ENCODE measurements at places on chromosomes 11 and 22.

GRCh38 chr22:20243537-20244249, 24.4 kb downstream of the RTN4R start:
- DNase-seq, result no peak

DNA sequence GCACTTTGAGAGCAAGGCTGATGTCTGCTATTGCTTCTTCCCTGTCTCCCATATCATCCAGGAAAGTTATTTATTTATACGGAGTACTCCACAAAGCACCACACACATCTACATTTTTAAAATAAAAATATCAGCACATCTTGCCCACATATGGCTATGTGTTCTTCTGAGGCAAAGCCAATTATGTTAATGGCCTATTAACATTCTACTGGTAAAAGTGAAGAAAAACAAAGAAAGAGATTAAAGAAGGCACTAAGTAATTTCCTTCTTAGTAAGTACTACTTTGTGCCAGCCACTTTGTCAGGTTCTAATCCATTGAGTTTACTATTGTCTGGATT, 548.7 kb downstream of the OPCML start:
- DNase-seq, result no peak

GRCh38 chr11:7246179-7246578, 5.5 kb upstream of the SYT9 start:
- DNase-seq, result no peak

DNA sequence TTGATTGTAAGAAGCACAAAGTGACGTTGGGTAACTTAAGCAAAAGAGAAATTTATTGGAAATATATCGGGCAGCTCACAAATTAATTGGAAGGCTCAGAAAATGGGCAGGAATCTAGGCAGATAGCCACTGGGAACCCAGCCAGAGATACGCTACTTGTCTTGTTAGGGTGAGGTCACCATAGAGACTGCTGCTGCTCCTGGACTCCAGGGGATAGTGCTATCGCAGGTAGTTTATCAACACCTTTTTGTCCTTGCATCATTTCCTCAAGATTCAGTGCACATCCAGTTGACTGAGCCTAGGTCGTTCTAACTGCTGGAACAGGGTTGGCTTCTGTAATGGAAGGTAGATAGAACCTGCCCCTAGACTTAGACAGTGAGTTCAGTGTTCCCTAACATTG, 19.6 kb downstream of the AMOTL1 start:
- DNase-seq, result no peak

DNA sequence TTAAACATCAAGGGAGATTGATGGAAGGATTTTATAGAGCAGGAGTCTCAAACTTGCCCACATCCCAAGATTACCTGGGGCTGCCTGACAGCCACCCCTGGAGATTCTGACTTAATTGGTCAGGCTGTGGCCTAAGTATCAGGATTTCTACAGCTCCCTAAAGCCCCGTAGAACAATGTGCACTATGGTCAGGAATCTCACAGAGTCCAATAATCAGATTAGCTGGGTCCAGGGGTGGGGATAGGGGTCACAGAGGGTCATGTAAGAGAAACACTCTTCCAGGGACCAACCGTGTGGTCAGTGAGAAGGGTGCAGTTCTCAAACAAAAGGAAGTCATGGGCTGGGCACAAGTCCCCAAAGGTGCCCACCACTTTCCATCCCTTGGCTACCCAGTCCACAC, 20.5 kb upstream of the FBLN1 start:
- DNase-seq, result no peak

- DNase-seq, result no peak
Measured at GRCh38 chr11:44775985-44776446, 49.3 kb downstream of the TSPAN18 start.

DNA sequence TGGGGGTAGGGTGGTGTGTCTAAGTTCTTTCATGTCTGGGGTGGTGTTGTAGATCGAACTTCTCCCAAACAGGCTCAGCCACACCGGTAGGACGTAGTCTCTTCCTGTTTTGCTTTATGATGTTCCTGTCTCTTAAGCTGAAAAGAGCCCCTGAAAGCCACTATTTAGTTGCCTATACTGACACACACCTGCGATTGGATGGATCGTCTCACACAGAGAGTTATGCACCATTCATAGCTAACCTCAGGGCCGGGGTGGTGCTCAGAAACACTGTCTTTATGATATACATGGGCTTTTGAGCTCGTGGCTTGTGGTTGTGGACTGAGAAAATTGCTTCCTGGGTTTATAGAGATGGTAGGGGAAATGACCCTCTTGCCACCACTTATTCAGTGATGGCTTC, 137.6 kb downstream of the TEAD1 start:
- no peak for DNase-seq

GRCh38 chr22:47278655-47279054, 516.2 kb downstream of the TBC1D22A start:
- DNase-seq, result no peak

DNA sequence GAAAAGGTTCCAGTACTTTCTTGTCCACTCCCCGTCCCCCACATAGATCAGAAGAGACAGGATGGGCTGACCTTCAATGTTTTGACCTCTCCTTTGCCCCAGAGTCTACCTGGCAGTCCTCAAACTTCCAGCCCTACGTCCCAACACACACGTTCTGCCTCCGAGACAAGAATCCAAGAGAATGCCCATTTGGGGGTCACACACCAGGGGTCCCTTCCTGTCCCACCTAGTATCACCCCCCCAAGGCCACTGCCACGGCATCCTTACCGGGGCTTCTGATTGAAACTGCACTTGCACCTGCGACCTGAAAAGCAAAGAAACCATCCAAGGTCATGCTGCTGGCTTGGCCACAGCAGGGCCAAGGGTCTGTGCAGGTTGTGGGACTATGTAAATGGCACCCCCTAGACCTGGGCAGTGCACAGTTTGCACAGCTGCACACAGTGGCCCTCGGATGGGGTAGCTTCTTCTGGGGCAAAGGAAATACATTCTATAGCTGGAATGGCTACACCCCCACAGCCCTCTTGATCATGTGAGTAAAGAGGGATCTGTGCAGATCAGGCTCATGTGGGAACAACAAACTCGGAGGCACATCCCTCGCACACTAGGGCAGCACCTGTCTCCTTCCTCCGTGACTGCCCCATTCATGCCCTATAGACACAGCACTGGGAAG, 16.5 kb upstream of the FXYD2 start:
- no peak for DNase-seq

GRCh38 chr11:19677381-19678080, 35.1 kb upstream of the NAV2 start:
- DNase-seq, result no peak

DNA sequence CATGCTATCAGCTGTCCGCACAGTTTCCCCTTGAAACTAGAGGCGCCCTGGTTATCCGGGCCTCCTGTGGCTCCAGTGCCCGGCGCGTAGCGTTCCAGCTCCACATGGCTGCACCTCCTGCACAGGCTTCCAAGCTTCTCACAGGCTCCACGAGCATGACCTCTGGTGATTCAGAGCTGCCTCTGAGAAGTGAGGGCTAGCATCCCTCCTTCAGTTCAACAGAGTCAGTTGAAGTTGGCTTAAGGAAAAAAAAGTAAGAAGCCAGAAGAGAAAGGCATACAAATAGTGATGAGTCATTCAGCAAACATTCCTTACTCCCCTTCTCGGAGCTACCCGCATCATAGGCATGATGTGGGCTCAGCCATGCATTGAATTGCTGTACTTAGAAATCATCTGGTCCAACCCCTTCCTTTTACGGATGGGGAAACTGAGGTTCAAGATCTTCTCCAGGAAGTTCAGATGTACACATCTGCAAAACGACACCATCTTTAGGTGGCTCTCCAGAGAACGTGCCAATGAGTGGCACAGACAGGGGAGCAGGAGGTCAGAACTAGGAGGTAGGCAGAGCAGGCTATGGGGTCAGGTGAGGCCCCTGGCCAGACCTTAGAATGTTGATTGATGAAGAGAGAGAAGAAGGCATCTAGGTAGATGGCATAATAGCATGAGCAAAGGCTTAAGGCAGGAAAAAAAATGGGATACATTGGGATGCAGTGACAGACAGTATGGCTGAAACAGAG, 216.3 kb upstream of the TBCEL start:
- no peak for DNase-seq

DNA sequence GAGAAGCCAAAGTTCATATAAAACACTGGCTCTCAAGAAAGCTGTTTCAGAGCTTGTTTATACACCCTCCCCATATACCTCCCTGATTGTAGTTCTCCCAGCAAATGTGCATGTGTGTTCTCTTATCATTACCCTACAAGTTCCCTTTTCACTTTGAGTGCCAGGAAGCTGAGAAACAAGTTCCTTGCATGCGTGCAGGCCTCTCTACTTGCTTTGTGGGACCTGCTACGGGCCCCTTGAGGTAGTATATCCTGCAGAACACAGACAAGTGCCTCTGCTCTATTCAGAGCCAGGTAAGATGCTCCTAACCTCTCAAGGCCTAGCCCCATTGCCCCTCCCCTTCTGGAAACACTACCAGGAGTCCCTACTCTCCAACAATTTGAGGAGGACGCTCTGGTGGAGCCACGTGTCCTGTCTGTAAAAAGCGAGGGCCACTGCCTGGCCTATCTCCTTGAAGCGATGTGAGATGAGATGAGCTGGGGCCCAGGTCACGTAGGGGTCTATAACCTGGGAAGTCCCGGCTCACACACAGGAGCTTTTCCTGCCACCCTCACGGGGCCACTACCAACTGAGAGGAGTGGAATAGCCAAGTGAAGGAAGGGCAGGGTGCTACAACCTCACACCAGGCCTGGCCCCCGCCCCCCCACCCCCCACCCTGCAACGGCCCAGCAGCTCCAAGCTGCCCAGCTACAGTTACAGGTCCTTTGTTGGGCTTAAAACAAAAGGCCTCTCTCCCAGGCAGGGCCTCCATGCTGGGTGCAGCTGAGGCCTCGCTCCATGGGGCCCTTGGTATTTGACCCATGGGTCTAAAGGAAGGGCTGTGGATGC, 2.6 kb upstream of the ATP5MGL start:
- no peak for DNase-seq

- no peak for DNase-seq
Measured at GRCh38 chr11:111301004-111301841, 2.9 kb downstream of the POU2AF3 start.

GRCh38 chr11:121944556-121945230, 171.3 kb downstream of the BLID start:
- no peak for DNase-seq

GRCh38 chr11:126132319-126132718, 69.7 kb upstream of the CDON start:
- DNase-seq, result no peak

DNA sequence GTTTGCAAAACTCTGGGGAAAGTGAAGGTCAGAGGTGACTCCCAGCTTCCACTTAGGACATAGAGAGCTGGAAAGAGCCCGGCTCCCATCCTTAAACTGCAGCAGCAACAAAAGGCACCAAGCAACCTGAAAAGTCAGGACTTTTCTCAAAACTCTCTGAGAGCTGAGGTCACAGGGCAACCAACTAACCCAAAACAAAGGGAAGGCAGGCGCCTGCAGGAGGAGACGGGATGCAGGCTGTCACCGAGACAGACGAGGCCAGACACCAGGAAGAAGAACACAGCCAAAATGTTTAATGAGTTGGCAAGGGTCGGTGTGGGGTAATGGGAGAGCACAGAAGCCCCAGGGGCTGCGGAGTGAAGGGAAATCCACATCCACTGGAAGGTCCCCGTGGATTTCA, 19.9 kb downstream of the ASCL2 start:
- no peak for DNase-seq

DNA sequence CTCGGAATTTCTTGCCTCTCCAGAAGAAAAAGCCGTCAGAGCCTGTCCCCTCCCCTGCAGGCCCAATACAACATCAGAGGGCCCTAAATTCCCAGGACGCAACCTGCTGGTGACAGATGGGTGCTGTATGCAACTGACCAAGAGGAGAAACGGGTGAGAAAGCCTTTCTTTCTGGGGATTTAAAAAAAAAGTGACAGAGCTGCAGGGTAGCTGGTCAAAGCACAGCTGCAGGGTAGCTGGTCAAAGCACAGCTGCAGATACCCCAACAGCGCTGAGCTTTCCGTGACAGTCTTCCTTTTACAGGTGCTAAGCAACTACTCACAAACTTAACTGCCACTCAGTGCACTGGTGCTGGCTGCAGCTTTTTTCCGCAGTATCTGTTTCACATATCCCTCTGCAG, 17.8 kb downstream of the AP1B1 start:
- no peak for DNase-seq

- no peak for DNase-seq
Measured at GRCh38 chr11:61745781-61746441, 6.5 kb upstream of the MYRF start.

GRCh38 chr22:43540529-43540923, 128.7 kb downstream of the MPPED1 start:
- no peak for DNase-seq

DNA sequence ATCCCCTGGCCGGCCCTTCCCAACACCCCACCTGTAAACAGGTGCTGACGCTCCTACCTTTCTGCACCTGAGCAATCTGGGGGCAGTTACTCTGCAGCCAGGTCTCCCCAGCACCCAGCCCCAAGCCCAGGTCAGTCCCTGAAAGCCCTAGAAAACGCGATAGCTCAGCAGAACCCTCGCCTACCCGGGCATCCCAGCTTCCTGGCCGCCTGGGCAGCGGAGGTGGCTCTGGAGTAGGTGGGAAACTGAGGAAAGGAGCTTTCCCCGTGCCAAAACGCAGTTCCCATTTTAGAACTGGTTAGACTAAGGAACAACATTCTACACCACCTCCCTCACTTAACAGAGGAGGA, 445 bp downstream of the SYTL2 start:
- no peak for DNase-seq

DNA sequence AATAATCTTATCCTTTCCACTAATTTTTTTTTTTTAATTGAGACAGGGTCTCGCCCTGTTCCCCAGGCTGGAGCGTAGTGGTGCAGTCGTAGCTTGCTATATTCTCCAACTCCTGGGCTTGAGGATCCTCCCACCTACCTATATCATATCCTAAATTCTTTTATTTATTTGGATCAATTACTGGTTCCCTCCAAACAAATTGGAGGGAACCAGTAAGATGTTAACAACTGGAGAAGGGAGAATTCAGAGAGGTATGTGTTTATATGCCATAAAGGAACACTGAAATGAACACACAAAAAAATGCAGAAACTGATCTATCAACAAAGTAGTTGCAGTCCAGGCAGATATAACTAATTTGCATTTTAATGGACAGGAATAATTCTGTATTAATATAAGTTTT, 63.6 kb downstream of the ATXN10 start:
- DNase-seq, result no peak

GRCh38 chr11:102199673-102200072, 89.4 kb downstream of the YAP1 start:
- DNase-seq, result no peak

GRCh38 chr11:11501546-11502262, 120.1 kb downstream of the GALNT18 start:
- DNase-seq, result no peak

GRCh38 chr22:45859231-45860161, 117.5 kb downstream of the WNT7B start:
- DNase-seq, result no peak

- DNase-seq, result no peak
Measured at GRCh38 chr11:12975195-12975594, 33.9 kb upstream of the RASSF10 start.

- DNase-seq, result no peak
Measured at GRCh38 chr11:46801694-46802470, 44.2 kb downstream of the CKAP5 start.

DNA sequence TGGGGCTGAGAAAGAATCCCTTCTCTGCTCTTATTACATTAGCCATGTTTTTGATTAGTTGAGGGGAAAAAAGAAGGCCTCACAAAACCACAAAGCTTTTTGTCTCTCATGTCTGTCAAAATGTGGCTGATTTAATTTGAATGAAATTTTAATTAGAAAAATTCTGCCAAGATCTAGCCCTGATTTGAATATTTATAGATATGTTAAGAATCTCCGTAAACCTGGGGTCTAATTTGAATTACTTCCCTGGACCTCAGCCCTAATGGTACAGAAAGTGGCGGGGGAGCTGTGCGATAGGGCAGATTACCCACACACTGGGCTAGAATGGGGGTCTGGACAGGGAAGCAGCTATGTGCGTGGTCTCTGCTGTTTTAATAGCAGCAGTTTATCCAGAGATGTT, 141.3 kb upstream of the TTC12 start:
- no peak for DNase-seq
